ENCODE measurements at places on chromosomes 12 and 14.
A peak's percentile ranks its signal among the peaks of the same experiment; 100 is the strongest.

DNA sequence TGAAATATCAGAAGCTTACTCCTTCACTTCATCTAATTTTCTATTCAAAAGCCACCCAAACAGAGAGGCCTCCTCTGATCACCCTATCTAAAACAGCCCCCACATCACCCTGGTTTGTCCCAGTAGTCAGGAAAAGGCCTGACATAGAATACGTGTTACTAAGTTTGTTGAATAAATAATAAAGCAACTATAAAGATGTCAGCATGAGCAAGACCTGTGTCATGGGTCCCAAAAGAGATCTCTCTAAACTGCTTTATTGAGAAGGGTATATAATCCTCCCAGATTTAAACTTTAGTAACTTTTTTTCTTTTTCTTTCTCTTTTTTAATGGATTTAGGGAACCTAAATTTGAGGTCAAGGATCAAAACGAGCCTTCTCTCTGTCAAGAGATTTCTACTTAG is 27.4 kb upstream of the C12orf50 start:
- no peak for DNase-seq

GRCh38 chr12:104137001-104137901 is 759 bp downstream of the NFYB start:
- DNase-seq, result peak; percentile 63

- no peak for DNase-seq
Observed at GRCh38 chr14:36579573-36580140, 2.8 kb downstream of the NKX2-8 start.

DNA sequence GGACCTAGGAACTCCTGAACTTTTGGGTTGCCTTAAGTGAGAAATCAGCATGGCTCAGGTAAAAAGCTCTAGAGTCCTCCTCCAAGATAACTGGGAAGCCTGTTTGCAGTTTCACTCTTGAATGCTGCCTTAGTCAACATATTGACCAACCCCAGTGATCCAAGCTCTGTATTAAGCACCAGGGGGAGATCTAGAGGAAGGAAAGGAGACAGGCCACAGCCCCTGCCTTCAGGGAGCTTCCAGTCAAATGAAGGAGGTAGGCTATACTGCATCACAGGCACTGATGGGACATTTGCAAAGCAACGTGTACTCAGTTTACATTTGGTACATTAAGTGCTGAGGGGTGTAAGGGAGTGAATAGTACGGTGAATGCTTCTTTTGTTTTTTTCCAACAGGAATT is 1.2 kb upstream of the CSAD start:
- DNase-seq, result peak; percentile 37

DNA sequence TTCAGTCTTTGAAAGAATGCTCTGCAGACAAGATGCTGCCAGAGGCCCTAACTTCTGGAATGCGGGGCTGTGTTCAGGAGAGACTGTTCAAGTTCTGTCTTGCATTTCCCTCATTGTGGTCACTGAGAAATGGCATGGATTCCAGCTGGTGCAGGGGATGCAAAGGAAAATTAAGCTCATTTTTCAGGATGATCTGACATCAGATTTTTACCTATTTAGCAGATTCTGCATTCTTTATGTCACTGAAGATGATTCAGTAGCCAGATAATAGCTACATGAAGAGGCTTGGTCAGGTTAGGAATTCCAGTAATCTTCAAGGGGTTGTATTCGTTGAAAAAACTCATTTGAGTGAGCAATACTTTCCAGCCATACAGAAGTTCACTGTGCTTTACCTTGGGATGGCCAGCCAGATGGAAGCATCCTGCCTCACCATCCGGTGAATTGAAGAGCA is 16.1 kb upstream of the MFAP5 start:
- DNase-seq, result no peak

- no peak for DNase-seq
Observed at GRCh38 chr12:31877884-31878283, 81.3 kb upstream of the RESF1 start.

DNA sequence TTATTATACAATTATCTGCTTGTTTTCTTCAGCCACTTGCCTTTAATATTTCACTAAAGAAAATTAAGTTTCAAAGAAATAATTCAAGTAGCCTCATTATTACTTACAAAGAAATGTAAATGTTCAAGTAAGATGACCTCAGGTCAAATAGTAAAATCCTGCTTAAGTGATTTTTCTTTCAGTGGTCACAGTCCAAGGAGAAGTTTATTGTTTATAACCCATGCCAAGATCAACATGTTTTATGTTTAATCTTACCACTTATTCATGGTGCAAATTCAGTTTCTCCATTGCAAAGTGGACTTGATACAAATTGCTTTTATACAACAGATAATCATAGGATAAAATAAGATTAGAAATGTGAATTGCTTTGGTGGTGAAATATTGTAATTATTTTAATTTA is 370.2 kb upstream of the FLRT2 start:
- no peak for DNase-seq

DNA sequence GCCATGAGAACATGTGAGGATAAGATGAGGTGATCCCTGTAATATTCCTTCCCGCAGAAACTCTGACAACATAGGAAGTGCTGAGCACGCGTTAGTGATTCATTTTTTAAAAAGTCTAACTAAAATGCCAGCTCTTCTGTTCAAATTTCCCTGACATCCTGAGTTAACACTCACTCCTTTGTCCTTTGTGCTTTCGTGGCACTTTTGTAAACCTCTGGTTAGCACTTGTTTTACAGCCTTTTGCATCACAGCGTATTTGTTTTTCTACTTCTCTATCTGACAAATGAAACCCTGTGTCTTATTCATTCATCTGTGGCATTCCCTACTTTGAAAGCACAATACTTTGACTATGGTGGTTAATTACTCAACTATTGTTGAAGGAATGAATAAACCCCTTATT is 313.6 kb downstream of the NUAK1 start:
- DNase-seq, result no peak

- DNase-seq, result no peak
Observed at GRCh38 chr14:23436327-23437132, 1.1 kb upstream of the MYH7 start.

DNA sequence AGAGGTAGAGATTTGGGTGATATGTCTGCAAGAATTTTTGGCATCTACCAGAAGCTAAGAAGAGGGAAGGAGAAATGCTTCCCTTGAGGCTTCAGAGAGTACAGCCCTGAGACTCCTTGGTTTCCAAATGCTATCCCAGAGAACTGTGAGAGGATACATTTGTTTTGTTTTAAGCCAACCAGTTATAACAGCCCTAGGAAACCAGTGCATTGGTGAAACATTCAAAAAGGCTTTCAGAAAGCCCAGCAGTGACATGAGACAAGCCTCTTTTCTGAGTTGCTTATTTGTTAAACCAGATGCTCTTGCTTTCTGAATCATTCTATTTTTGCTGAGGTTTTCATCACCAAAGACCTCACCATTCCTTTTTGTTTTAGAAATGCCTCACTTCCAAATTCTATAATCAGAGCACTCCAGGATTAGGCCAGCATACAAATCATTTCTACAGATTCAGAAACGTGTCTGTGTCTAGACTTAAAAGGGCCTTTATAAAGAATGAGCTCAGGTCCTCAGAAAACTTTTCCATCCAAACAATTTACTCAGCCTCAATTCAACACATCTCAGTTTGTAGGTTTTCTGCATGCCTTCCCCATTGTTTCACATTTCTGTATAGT is 1617.8 kb upstream of the FLRT2 start:
- DNase-seq, result no peak

- DNase-seq, result no peak
Observed at GRCh38 chr12:82299319-82300025, 58.7 kb downstream of the CCDC59 start.

DNA sequence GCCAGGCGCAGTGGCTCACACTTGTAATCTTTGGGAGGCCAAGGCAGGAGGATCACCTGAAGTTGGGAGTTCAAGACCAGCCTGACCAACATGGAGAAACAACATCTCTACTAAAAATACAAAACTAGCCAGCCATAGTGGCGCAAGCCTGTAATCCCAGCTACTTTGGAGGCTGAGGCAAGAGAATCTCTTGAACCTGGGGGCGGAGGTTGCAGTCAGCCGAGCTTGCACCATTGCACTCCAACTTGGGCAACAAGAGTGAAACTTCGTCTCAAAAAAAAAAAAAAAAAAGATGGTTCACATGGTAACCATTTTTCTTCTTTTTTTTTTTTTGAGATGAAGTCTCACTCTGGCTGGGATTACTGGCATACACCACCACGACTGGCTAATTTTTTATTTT is 35.3 kb downstream of the SLC2A14 start:
- no peak for DNase-seq

DNA sequence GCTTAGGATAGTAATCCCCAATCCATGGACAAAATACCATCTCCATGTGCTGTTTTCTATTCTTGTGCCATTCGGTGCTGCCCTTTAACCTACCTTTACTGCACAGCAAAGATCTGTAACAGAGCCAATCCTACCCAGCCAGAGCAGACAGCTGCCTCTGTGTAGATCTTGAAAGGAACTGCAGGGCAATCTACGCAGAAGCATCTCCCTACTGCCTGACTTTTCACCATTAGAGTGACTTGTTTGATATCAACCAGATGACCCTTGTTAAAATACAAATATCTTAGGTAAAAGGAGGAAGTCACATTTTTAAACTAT is 33.9 kb upstream of the PPM1A start:
- no peak for DNase-seq

- DNase-seq, result no peak
Observed at GRCh38 chr12:14601692-14602478, 34.2 kb upstream of the PLBD1 start.

DNA sequence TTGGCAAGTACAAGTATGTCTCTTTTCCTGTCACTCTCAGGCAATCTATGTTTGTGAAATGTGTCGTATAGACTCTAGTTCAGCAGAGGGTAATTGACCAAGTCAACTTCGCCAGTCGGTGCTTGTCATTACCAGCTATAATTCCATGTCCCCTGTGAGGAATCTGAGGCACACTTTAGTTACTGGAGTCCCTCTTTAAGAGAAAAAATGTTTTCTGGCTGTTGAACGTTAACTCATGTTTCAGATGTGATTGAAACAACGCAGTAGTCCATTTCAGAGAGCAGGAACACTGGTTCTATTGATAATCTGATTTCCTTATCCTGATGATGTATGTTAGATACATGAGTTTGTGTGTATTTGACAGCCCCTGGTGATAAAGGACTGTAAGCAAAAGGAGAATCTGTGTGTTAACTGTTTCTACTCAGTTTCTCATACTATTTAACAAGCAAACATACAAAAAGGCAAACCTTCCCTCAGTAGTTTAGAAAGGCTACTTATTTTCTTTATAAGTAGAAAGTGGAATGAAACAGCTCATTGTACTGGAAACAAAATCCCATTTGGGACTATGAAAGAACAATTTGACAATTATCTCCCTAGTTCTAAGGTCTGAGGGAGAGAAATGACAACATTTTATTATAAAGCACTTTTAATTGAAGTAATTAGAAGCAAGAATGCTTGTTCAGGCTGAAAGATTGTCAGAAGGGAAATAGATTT is 161.1 kb upstream of the TRHDE start:
- DNase-seq, result no peak
